ENCODE measurements at places on chromosomes 1 and 21.

GRCh38 chr1:46137916-46138315 lies 5.5 kb upstream of the PIK3R3 start:
- DNase-seq, result no peak

DNA sequence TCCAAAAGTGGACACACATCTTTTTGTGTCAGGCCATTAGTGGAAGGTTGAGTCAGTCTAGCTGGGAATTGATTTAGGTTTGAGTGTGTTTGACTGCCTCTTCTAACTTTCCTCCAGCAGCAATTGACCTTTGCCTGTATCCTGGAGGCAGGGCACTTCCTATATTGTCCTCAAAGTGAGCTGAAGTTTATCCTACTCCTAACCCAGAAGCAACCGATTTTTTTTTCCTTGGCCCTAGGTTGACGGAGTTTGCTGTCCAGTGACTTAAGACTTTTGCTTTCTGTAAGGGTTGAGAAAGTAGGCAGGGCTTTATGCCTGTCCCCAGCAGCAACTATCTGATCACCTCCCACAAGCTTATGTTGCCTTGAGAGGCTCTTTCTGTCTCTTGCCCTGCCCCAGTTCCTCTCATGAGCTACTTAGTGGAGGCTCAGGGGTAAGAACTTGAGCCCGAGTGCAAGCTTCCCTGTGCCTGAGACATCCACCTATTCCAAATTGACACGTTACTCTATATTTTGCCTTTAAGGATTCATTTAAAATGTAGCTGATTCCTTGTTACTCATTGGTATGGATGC lies 30.9 kb downstream of the SLC35F3 start:
- no peak for DNase-seq

GRCh38 chr1:170674986-170675385 lies 11.1 kb downstream of the PRRX1 start:
- no peak for DNase-seq

GRCh38 chr1:233368789-233369130 lies 41.2 kb downstream of the MAP3K21 start:
- no peak for DNase-seq

- no peak for DNase-seq
Measured at GRCh38 chr1:239321877-239322276, 64.5 kb upstream of the CHRM3 start.

DNA sequence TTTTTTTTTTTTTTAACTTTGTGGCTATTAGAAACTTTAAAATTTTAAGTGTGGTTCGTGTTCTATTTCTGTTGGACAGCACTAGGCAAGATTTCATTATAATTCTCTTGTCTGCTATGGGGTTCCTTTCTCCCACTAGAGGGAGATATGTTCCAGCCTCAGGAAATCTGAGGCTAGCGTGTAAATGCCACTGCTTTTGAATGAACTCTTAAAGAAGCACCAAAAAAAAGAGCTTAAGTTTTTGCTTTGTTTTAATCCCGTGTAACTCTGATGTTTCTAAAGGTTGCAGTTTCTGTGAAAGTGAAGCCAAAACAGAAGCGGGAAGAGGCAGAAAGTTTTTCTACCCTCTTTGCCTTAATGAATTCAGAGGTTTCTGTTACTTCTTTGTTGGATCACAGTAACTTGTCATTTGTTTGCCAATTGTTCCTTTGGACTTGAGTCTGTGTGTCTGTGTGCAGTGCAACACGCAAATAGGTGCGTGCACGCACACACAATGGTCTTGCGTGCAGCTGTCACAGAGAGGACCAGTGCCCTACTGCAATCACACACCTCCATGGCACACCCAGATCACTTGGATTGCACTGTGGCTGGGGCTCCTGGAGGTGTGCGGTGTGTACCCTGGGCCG lies 32.3 kb downstream of the HHAT start:
- no peak for DNase-seq

DNA sequence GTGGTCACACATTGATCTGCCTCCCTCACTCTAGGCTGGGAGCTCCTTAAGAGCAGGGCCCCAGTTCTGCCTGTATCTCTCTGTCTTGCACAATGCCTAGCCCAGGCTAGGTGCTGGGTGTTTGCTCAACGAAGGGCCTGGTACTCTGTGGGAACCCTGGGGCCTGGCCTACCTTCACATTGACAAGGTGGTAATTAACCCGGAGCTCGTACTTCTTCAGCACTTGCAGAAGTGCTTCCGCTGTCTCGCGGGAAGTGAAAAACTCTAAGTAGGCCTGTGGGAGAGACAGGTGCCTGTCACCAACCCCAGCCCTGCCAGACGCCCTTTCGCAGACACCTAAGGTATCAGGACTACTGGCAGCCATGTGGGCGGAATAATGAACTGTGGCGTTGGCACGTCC lies 13.7 kb downstream of the MTHFR start:
- no peak for DNase-seq

- DNase-seq, result no peak
Measured at GRCh38 chr1:85502625-85503083, 37.7 kb upstream of the DDAH1 start.

GRCh38 chr1:68908316-68908715 lies 411.4 kb upstream of the DEPDC1 start:
- DNase-seq, result no peak

DNA sequence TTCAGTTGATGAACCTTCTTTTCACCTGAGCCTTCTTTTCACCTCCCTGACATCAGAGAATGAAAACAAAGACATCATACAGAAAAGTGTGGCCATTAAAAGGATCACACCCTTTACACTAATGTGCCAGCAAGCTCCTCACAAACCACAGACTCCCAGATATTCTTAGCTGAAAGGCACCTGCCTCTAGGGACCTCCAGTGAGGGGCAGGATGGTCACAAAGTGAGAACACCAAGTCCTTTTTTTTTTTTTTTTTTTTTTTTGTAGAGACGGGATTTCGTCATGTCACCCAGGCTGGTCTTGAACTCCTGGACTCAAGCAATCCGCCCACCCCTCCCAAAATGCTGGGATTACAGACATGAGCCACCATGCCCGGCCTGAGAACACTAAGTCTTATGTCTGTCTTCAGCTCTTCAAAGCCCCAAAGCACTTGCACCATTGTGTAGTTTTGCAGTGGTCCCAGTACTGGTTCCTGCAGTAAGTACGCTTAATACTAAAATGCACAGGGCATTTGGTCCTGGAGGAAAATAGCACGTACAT lies 58.2 kb upstream of the LBR start:
- DNase-seq, result no peak

GRCh38 chr1:56199061-56199460 lies 380.3 kb downstream of the PLPP3 start:
- DNase-seq, result no peak

DNA sequence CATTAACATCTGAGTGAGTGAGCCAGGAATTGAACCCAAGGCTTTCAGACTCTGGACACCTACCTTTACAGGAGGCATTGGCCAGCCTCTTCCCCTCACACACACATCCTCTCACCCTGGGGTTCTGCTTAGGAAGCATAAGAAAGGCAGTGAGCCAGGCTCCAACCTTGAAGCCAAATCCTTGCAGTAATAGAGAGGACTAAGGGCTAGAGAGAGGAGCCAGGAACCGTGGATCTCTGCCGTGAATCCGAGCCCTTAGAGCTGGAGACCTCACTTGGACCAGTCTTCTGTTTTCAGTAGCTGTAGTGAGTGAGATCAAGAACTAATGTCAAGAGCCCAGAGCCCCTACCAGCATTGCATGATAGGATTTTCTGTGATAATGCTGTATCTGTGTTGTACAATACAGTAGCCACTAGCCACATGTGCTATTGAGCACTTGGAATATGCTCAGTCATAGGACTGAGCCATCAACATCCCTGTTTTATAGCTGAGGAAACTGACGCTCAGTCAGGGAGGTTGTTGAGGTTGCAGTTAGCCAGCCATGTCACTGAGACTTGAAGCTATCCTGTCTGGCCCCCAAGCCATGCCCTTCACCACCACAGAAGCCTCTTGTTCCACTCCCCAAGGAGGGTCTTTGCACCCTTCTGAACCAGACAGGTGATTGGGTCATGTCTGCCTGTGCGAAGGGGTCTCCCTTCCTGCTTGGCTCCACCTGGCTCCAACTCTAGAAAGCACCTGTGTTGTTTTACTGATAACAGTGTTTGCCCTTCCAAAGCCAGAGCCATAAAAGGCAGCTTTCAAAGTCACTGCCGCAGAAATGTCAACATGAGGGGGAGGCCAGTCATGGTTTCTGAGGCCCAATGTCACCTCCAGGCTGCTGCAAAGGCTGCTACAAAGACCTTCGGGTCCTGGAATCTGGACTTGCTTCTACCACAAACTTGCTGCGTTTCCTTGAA lies 101.1 kb upstream of the JUN start:
- DNase-seq, result no peak

- DNase-seq, result no peak
Measured at GRCh38 chr1:180932378-180932777, 19.7 kb downstream of the KIAA1614 start.

GRCh38 chr1:240285540-240285939 lies 193.9 kb downstream of the FMN2 start:
- no peak for DNase-seq

- DNase-seq, result no peak
Measured at GRCh38 chr1:246155923-246156322, 351.2 kb downstream of the SMYD3 start.

DNA sequence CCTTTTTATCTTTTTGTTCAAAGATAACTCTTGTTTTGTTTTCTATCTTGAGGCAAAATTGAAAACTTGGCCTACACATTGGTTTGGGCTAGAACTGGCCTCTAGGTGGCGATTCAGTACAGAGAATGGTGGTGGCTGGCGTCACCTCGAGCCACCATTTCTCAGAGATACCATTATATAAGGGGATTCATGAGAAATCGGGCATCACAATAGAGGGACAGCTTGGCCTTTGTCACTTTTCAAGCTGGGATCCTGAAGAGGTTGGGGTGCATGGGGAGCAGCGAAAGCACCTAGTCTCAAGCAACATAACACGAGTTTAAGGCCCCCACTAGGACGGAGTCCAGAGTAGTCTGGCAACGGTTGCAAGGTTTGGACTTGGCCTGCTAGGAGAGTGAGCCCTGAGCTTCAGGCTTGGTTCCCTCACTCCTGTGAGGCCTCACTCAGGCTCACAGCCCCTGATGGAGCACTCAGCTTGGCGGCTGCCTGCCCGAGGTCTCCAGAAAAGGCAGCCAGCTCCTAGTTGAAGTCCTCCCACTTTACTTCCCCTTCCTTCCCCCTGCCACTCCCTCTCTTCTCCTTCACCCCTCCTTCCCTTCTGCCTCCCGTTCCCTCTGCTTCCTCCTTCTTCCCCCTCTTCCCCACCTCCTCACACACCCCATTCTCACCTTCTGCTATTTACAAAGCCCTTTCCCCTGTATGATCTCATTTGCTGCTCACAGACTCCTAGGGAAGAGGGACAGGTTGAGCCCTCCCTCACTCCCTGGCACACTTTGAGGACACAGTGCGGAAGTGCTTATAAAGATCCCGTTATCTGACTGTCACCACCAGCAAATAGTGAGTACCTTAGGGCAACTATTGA lies 67.8 kb downstream of the LRIG2 start:
- DNase-seq, result peak; percentile 2

DNA sequence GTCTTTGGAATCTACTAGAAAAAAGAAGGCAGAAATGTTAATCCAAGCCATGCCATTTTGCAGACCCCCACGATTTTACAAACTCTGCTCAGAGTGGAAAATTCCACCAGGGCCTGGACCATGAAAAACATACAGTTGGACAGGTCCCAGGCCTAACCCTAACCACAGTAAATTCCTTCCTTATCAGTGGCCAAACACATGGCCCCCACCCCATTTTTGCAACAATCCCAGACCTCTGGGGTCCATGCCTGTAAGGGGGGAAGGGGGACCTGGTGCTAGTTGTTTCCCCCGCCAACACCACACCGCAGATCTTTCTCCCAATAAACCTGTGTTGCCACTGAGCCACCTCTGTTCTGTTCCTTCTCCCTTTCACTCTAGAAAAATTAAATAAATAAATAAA lies 1352.7 kb downstream of the AMY1C start:
- no peak for DNase-seq
